Stimulated activated CD8-positive, alpha-beta memory T cell treated with anti-CD3 and anti-CD28 coated beads, Interleukin-12 subunit alpha, Interleukin-12 subunit beta, amount 100 ng/mL, for 4 hours (primary cell): ENCODE measurements at places on chromosomes 16 and 17.
A peak's percentile ranks its signal among the peaks of the same experiment; 100 is the strongest.

- DNase-seq: no peak
These were observed 1.5 kb upstream of the IST1 start for GRCh38 chr16:71893888-71894228.

DNA sequence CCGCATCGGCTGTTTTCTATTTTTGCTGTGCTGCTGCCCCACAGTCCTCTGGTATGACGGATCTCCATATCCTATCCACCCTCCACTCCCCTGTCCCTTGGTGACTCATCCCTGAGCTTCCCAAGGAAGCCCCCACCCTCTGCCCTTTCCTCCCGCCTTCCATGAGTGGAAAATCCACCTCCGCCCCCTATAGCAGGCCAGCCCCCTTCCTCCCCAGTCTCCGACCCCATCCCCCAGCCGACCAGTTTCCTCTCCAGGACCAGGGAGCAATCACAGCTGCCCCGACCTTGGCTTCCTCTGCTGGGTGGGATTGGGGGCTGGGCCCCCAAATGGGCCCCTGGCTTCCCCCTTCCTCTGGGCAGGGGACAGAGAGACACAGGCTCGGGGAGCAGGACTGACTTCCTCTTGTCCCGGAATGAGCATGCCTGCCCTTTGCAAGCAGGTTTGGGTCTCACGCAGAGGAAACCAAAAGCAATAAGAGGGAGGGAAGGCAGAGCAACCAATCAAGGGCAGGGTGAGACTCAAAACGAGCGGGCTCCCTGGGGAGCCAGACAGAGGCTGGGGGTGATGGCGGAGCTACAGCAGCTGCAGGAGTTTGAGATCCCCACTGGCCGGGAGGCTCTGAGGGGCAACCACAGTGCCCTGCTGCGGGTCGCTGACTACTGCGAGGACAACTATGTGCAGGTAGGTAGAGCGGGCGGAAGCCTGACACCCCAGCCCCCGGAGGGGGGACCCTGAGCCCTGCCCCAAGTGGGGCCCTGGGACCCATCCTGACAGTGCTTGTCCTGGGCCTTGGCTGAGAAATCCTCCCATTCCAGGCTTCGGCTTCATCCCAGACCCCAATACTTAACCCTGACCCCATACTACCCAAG, at the start of the genes ABI3 and GNGT2:
TSS of gene ABI3 (plus strand) at position 550 of the 872 bp plus-strand sequence. CDS start at position 568, 18 bp downstream.
TSS of gene GNGT2 (minus strand) at position 417 of the 872 bp plus-strand sequence. CDS start 3,152 bp downstream, outside the sequence.
- no peak for DNase-seq

DNA sequence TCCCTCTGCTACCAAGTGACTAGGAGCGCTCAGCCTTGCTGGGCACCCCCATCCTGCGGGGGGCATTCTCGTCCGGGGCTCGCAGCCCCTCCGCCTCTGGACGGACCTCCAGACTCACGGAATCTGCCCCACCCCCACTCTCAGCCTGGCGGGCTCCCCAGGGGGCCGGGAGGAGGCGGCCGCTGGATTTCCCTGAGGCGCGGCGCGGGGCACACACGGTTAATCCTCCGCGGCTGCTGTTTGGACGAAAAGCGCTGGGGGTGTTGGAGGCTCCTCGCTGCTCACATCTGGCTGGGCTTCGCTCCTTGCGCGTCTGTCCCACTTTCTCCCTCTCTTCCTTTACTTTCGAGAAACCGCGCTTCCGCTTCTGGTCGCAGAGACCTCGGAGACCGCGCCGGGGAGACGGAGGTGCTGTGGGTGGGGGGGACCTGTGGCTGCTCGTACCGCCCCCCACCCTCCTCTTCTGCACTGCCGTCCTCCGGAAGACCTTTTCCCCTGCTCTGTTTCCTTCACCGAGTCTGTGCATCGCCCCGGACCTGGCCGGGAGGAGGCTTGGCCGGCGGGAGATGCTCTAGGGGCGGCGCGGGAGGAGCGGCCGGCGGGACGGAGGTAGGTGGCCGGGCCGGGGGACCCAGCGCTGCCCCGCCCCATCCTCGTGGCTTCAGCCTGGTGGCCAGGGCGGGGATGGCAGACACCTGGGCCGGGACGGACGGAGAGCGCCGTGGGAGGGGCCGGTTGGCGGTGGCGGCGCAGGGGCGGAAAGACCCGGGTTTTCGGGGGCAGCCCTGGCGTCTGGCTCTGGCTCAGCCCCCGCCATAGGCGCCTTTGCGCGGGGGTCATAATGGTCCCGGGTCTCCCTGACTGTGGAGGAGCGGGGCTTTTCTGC, at the start of gene C1QTNF1:
TSS of gene C1QTNF1 (plus strand) at position 284 of the 886 bp plus-strand sequence. CDS start 19,800 bp downstream, outside the sequence.
- DNase-seq: no peak

DNA sequence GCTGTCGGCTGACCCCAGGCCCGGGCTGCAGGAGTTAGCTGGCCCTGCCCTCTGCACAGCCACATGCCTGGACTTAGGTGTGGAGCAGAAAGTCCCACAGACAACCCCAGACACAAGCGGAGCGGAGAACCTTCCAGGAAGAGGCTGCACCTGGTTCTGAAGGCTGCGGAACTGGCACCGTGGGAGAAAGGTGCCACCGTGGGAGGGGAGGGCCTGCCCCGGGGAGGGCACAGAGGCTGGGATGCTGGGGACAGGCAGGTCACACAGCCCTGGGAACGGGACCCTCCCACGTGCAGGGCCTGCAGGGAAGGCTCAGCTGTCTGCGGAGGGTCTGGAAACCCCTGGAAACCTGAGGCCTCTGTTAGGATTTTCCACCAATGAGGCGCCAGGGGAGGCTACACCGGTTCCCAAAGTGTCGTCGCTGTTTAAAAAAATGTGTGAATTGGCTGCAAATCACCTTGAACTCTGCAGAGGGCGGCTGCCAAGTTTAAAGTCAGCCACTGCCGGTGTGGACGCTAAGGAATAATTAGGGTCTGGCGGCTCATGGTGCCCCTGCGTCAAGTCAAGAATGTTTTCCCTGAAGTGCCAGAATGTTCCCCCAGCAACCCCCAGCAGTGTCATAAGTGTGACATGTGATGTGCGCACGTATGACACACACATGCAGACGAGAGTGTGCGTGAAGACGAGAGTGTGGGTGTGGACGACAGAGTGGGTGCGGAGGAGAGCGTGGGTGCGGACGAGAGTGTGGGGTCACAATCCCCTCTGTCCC, 50.9 kb upstream of the PABPN1L start:
- DNase-seq: no peak

DNA sequence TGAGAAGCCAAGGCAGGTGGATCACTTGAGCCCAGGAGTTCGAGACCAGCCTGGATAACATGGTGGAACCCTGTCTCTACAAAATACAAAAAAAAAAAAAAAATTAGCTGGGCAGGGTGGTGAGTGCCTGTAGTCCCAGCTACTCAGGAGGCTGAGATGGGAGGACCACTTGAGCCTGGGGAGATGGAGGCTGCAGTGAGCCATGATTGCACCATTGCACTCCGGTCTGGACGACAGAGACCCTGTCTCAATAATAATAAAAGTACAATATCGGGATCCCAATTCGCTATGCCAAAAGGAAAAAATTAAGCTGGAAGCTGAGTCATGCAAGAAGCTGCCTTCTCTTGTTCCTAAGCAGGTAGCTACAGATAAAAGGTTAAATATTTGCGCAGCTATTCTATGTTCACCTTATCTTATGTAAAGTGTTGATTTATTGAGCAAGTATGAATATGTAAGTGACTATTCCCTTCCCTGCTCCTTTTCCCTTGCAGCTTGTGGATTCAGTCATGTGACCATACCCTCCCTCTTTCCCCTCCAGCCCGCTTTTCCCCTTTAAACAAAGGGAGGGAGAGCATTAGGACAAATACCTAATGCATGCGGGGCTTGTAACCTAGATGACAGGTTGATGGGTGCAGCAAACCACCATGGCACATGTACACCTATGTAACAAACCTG, 112.0 kb downstream of the LITAF start:
- DNase-seq: no peak

- DNase-seq: no peak
These were observed 447.6 kb downstream of the TOX3 start for GRCh38 chr16:52099382-52099781.

DNA sequence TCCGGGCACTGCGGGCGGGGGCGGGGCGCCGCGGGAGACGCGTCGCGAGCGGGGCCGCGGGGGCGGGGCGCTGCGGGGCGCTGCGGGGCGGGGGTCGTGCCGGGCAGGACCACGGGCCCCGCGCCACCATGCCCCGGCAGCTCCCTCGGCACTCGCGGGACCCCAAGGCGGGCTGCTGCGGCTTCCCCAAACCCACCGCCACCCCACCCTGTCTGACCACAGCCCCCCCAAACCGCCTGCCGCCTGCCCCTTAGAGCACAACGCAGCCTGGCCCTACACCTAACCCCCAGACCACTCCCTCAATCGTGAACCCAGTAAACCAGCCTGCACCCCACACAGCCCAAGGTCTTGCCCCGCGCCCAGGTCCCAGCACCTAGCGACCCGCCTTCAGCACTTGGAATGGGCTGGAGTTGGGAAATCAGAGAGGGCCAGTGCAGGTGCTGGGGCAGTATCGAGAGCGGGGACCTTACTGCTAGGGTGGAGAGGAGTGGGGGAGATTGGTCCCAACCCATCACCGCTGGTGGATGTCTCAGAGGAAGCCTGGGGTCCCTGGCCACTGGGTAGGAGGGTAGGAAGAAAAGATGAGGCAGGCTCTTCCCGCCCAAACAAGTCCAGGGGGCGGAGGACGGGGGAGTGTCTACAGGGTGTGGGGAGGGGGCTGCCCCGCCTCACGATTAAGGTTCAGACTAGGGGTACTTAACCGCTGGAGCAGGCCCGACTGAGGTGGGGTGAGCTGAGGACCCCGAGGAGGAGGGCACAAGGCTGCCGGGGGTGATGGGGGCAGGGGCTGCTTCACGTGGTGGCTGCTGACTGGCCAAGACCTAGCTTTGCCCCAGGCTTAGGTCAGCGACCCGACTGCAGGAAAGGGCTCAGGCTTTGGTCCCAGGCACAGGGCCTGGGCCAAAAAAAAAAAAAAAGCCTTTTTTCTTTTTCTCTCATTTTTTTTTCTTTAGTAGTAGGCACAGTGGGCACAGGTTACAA, 539 bp upstream of the VAMP2 start:
- DNase-seq: no peak

DNA sequence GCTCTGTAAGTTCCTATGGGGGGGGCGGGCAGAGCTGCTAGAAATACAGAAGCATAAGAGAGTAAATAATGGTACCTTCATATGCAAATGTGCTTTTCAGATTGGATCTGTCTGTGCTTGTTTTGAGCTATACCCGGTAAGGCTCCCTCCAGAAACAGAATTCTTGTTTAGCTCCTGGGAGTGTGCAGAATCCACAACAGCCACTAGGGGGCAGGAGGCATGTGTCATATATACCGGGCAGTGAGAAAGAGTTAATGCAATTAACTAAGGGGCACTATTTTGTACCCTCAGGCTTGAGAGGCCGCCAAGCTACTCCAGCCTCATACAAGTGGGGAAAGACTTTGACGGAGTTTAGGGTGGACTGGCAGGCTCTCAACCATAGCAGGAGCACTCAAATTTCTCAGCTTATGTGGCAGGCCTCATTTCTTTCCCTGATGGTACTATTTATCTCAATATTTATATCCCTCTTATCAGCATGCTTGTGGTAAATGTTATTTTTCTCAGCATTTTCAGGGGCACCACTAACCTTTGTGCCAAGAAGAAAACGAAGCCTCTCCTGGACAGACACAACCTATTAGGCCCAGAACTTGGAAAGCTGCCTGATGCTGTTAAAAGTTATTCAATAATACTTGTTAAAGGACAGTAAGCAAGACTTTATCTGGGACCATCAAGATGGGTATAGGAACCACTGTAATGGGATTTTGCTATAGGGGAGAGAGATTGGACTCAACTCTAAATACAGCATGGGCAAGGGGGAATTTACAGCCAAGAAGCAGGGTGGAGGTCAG, 10.7 kb upstream of the CENPV start:
- DNase-seq: peak; percentile 43

DNA sequence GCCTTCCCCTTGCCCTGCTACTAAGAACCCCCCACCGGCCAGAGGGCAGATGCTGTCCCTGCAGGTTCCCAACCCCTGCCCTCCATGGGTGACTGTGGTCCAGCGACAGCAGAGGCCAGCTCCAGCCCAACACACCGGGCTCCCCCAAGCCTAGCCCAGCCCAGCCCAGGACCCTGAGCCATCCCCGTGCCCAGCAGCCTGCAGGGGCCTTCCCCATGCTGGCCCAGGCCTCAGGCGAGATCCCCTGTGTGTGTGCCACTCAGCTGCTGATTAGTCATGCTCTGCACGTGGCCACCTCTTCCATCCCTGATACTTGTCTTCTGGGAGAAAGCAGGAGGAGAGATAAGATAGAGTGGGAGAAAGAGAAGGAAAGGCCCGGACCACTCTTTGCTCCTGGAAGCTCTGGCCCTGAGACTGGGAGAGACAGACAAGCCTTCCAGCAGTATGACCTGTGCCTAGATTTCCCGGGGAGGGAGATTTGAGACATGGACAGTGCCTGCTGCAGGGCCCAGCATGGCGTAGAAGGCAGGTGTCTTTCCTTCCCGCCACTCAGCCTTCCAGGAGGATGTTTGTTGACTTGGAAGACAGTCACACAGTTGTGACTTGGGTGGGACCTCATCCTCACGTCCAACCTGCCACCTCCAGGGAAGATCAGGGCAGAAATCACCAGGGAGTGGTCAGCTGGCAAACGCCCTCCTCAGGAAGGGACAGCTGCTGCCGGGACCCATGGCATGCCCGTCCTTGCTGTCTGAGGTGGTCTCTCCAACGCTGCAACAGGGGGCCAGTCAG, 41.3 kb upstream of the RASD1 start:
- DNase-seq: no peak

DNA sequence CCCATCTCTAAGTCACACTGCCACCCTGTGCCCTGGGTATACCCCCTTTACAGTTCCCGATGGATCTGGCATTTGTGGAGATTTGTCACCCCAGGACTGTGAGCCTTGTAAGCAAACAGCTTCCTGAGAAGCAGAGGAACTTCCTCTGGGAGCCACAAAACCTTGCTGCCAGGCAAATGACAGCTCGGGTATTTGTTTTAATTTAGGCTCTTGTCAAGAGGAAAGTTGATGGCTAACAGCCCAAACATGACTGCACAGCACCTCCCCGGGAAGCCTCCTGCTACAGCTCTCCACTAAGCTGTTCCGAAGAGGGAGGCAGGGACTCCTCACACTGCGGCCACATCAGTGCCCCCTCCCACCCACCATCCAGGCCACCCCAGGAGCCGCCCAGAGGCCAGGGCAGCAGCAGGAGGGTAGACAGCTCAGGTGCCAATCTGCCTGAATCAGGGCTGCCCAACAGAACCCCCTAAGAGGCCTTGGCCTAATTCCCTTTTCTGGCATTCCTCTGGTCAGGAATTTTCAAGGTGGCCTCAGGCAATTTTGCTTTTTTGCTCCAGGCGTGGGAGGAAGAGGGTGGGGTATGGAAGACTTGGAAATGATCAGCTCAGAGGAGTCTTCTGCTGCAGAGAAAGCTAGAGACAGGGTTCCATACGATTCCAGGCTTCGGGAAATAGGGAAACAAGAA, 2.6 kb downstream of the ABR start:
- no peak for DNase-seq

- DNase-seq: no peak
These were observed 32.6 kb downstream of the TMEM100 start for GRCh38 chr17:55690105-55690508.

GRCh38 chr17:15422392-15422965, 44.9 kb downstream of the CDRT4 start:
- no peak for DNase-seq

- no peak for DNase-seq
These were observed 33.7 kb upstream of the MFSD6L start for GRCh38 chr17:8832711-8833352.

- no peak for DNase-seq
These were observed 89.2 kb upstream of the BRD7 start for GRCh38 chr16:50457979-50458491.

- DNase-seq: no peak
These were observed 160.9 kb downstream of the MAP2K6 start for GRCh38 chr17:69575346-69575761.
